ENCODE measurements at places on chromosomes 13 and 19.

DNA sequence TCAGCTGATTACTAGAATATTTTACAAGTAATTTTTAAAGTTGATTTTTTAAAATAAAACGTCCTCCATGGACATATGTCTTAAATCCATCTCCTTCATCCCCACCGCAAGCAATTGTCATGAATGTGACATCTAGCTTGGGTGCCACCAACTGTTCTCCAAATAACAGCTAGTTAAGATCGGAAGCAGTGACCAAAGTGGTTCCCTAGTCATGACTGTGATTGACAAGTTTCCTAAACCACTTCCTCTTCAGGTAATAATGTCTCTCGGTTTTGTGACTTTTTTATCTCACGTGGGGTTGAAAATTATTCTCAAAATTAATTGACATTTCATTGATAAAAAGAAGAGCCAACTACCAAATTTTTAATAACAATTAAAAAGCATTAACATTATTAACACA is 135.3 kb upstream of the MIR17HG start:
- no peak for DNase-seq

- peak; percentile 80 for DNase-seq
These were observed 20.2 kb upstream of the ERVV-1 start for GRCh38 chr19:52993342-52994178.

DNA sequence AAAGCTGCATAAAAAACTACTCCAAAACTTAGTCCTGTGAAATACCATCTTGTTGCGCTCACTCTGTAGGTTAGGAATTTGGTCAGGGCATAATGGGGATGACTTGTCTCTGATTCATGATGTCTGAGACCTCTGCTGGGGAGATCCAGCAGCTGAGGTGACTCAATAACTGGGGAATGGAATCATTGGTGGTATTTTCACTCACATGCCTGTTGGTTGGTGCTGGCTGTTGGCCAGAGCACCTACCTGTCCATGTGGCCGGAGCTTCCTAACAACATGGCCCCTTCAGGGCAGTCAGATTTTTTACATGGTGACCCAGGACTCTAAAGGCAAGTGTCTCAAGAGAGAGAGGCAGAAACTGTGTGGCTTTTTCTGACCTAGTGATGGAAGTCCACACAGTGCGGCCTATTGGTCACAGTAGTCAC is 7.4 kb upstream of the ESD start:
- DNase-seq = no peak

DNA sequence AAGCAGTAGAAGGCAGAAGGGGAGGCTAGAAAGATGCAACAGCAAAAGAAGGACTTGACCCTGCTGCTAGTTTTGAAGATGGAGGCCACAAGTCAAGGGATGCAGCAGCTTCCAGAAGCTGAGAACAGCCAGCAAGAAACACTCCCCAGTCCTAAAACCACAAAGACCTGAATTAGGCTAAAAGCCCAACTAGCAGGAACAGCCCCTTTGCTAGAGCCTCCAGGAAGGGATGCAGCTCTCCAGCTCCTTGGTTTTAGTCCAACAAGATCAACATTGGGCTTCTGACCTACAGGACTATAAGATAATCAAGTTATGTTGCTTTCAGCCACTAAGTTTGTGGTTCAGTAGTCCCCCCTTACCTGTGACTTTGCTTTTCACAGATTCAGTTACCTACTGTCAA is 10.5 kb upstream of the LATS2 start:
- no peak for DNase-seq

- no peak for DNase-seq
These were observed 14.1 kb upstream of the SPACA7 start for GRCh38 chr13:112362021-112362420.

GRCh38 chr19:13881692-13882418 is 4.9 kb downstream of the NANOS3 start:
- peak; percentile 67 for DNase-seq

- DNase-seq = no peak
These were observed 92.7 kb downstream of the ZNF737 start for GRCh38 chr19:20472854-20473253.

All from activated naive CD8-positive, alpha-beta T cell treated with anti-CD3 and anti-CD28 coated beads, Interleukin-2, amount 10 ng/mL, durations not matched to agents 7 days and 5 days (primary cell).